ENCODE measurements at places on chromosomes 4 and X.

DNA sequence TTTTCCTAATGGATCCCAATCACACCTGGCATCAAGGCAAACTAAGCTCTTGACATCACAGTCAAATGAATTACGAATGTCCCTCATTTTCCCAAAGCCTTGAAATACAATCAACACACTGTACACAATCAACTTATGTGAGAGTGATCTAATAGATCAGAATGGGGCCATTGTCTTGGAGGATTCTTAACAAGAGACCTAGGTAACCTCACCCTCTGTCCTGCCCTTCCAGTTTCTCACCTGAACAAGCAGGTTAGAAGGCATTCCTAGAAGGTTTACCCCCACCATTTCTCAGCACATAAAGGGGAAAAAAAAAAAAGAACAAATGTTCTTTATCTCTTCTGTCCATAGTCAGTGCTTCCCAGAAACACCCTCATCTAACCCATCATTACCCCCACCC, 6.3 kb downstream of the SLC39A8 start:
- no peak for DNase-seq

DNA sequence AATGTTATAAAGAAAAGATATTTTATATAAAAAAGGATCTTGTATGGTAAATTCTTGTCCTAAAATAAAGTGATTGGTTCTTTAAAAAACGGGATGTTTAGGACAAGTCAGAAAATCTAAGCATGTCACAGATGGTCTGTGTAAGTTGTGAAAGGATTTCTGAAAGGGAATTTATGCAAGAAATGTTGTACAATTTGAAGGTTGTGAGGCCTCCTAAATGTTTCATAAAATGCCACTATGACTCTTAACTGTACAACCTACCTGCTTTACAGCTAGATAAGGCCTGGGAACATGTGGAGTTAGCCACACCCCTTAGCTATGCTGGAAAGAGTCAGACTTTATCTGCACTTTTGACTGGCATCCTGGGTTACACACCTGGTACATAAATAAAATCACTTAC, 951.5 kb upstream of the POU3F4 start:
- no peak for DNase-seq

DNA sequence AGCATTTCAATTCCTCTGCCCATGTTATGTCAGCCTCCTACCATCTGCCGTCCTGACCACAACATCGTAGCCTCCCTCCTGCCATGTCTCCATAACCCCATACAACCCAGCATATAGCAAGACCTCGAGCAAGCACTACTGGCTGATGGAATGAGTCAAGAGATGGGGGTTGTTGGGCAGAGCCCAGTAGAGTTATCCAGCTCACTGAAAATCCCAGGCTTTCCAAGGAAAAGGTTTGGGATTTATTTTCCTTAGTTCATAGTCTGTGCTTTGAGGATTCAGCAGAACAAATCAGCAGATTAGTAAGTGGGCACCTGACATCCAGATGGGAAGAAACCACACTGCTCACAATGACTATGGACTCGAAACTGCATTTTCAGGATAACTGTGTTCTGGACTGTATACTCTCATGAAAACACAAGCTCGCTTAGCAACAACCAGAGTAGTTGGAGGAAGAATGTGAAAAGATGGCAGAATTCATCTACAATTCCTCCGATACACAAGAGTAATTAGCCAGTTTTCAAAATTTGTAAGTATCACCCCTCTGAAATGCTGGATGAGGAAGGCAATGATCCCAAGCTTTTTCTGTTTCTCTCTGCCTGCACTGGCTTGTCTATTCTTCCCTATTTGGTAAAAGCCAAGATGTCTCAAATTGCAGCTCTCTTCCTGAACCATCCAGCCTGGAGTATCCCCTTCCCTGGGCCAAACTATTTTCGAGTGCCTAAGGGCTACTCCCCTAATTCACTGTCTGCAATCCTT, 186.2 kb upstream of the TBL1X start:
- DNase-seq, result no peak

DNA sequence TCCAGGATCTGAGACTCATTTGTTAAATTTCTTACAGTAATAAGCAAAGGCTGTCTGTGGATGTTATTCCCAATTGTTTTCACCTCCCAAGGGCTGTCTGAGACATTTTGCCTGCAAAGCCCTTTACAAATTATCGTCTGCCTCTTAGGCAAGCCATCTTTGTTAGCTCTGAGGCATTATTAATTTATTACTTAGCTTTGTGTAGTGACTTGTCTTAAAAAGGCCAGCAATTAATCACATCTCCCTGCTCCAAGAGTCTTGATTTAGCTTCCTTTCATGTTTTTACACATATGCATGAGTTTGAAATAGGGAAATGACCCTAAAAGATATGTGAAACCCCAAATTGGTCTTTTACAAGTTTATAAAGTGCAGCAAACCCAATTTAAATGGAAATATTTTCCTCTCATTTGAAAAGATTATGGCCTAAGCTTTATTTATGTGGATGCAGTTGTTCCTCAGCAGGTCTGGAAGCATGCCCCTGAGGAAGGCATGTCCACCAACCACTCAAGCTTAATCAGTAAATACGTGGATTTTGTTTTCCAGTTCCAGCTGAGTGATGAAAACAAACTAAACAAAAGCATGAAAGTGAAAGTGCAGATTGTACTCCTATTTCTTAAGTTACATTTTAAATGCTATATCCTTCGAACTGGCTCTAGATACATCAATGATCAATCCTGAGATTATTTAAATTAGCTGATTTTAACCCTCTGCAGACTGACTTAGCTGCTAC, 173.6 kb upstream of the LNX1 start:
- DNase-seq, result no peak
